Left hindlimb (tissue), 1 donor: ENCODE measurements at places on chromosomes 11 and 22.

DNA sequence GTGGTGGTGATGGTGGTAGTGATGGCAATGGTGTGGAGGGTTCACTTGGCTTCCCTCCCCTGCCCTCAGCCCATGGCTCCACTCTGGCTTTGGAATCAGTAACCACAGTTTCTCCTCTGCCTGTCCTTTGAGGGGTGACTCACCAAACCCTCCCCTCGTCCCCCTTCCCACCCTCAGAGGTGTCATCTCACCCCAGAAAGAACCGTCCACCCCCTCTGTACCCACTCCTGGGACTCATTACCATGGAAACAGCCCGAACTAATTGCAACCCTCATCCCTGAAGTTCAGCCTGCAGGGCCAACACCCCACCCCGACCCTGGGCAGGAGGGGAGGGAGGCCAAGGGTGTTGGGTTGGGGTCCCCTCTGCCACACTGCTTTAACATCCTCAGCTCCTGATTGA is 26.6 kb downstream of the PHLDB1 start:
- DNase-seq: no peak

- DNase-seq: peak; percentile 30
Measured at GRCh38 chr11:11521306-11522002, 100.4 kb downstream of the GALNT18 start.

DNA sequence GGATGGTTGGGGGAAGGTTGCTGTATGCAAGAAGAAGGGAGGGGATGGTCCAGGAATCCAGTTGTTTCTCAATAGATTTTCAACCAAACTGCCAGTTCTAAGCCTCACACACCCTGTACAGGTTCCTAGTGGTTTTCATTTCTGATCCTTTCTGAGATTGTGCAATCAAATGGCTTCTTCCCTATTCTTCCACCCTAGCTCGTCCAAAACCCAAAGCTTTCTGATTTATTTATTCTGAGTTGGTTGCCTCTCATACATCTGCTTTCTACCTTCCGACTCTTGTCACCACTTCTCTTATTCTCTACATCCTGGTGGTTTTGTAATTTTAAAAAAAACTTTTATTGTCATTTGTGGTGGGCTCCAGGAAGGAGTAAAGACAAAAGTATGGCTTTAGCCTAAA is 12.6 kb downstream of the OR5A2 start:
- no peak for DNase-seq

DNA sequence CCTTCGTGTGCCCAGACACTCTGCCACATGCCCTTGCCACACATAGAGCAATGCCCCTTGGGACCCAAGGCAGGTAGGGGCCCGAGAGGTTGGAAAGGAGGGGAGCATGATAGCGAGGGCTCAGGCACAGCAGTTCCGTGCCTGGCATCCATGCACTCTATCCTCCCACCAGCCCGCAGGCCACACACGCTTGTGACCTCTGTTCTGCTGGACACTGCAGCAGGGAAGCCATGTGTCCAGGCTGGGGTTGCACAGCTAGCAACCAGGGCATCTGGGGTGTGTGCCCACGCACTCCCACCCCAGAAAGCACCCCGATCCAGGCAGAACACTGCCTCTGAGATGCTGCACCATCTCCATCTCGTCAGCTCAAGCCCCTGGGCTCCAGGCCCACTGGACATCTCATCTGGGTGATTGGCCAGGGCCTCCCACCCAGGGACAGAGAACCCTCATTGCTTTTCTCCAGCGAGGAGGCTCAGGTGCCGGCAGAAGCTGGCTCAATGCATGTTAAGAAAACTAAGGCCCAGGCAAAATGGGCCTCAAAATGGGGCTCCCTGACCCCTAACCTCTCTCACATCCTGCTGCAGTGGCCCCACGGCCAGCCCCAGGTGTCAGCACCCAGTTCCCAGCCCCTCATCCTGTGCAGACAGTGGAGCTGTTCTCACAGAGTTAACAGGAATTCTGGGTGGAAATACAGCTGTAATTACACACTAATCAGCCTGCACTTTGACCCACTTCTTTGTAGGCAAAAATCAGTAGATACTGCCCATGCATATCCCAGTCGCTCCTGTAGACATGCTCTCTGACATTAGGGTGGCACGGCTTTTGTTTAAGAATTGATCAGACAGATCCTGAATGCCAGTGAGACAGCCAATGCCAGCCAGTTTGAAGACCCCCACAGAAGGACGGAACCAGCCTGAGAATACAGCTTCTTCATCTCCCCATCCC is 173.9 kb upstream of the B3GAT1 start:
- DNase-seq: no peak
